ENCODE measurements at places on chromosomes 7 and 10. TPM values are rescaled to one million over a fixed set of nuclear protein-coding genes. Genes with fewer than 3 reads are reported as not detected.

DNA sequence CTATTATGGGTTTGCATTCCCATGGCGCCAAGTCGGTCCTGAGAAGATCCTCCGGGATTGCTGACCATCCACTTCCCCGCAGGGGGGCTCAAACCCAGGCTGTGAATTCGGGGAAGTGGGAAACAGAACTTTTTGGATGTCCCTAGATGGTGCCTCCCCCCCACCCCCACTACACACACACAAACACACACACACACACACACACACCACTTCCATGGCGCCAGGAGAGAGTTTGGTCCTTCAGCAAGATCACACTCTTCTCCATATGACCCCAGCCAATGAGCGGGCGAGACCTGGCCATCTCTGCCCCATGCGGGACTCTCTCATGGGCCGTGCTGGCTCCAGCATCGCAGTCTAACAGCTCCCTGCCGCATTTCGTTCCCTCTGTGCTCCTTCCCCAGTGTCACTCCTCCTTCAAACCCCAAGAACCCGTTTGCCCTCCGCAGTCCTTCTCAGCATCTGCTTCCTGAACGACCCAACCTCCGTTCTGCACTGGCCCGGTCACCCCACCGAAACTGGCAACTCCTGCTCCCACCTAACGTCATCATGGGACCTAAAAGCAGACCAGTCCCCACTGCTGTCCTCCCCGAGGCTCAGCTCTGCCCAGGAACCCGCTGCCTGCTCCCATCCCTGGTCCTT lies 32.1 kb upstream of the TNRC18 start:
- no peak for DNase-seq

- DNase-seq = no peak
Observed at GRCh38 chr7:2710286-2710655, 22.3 kb downstream of the AMZ1 start.

DNA sequence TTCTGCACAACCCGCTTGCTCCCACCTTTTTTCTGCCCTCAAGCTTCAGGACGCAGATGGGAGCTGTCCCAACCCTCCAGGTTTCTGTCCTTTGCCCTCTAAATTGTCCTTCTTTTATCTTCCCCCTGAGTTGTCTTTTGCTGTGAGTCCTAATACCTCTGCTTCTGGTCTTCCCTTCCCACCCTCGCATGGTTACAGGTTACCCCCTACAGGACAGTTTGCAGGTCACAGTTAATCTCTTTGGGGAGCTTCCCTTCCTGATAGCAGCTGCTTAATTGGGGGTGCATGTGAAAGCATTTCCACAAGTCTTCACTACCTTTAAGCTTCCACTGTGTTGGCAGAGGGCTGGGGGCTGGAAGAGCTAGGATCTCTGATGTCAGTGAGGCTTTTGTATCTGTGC lies 121.5 kb upstream of the CXCL12 start:
- no peak for DNase-seq

- DNase-seq = no peak
Observed at GRCh38 chr7:77867537-77867865, 68.9 kb downstream of the PHTF2 start.

Gene HDAC9
- polyA plus RNA-seq = 12.3 TPM

Gene AHCYL2
- polyA plus RNA-seq = 28.7 TPM

Gene ACSM6
- 0.67 TPM for polyA plus RNA-seq

Gene LIPN
- polyA plus RNA-seq = not detected

Gene FGL2
- polyA plus RNA-seq = 64.2 TPM

Measured in right renal pelvis (tissue), 4 donors.